ENCODE measurements at places on chromosomes 3 and 15.

DNA sequence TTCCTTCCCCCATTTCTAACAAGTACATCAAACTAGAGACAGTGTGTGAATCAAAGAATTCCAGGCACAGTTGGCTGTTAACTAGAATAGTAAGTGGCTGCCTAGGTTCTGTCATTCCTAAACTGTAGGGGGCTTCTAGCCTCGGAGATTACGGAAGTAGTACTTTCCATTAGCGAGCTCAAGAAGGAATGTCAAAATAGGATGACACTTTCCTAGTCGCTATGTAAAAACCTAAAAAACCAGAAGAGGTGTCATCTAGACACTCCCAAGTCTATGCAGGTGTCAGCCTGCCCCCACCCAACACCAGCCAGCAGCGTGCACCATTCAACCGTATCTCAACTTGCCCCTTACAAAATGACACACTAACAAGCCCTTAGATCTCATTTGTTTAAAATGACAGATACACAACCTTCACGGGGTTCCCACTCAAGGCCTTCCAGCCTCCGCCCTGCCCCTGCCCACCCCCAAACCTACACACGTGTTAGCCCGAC lies 874 bp downstream of the INO80 start:
- DNase-seq: no peak

GRCh38 chr3:196666001-196666867 lies 26.7 kb downstream of the NRROS start:
- DNase-seq: no peak

DNA sequence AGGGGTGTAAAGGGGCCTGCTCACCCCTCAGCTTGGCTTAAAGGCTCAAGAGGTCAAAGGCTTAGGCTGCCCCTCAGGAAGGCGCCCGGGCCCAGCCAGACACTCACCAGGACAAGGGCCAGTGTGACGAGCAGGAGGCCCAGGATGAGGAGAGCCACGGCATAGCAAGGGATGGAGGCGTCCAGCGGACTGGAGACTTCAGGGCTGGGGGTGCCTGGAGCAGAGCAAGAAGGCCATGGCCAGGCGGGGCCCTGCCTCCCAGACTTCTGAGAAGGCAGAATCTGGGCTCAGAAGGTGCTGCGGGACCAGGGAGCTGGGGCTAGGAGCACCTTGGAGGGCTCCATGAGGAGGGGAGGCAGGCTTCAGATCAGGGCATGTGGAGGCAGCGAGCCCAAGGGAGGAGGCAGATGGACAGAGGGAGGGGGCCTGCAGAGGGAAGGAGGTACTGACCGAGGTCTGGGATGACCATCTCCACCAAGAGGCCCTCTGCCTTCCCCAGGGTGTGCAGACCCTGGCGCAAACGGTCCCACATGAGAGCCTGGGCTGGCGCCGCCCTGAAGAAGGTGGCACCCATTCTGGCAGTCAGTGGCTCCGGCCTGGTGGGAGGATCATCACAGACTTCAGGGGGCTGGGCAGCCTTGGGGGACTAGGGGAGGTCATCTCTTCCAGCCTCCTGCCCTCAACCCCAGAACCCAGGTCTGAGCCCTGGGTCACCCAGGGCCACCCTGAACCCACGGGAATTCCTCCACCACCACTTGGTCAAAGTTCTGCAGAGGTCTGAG lies 24.5 kb downstream of the C15orf39 start:
- DNase-seq: no peak

DNA sequence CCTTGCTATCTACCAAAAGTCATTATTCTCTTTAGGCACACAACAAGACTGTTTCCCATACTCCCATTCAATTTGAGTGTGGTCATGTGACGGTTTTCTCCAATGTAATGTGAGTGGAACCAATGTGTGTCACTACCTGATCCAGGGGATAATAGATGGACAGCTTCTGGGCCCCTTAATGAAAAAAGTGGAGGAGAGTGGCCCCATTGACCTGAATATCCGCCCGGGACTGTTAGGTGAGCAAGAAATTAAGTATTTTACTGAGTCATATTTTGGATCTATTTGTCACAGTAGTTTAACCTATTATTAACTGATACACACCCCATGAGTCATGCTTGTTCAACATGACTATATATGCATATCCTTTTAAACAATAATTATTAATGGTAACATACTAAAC lies 15.1 kb upstream of the ARID3B start:
- DNase-seq: no peak

- no peak for DNase-seq
These were observed 54.3 kb upstream of the MYRIP start for GRCh38 chr3:39755100-39755499.

GRCh38 chr3:158095814-158096704 lies 10.2 kb downstream of the SHOX2 start:
- DNase-seq: no peak

DNA sequence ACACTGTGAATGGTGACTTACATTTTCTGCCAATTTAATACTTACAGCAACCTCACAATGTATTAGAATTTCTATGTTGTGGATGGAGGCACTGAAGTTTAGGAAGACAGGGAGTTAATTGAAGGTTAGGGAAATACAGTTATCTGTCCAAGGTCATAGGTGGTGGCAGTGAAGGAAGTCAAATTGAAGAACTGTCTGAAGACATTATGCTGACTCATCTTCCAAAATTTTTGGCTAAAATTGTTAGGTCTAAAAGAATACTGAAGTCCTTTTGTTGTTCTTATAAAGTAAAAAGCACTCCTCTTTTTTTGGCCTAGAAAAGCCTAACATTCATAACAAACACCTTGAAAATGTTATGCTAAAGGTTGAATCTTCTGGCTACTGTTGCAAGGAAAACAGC lies 27.7 kb downstream of the EMC4 start:
- DNase-seq: no peak

DNA sequence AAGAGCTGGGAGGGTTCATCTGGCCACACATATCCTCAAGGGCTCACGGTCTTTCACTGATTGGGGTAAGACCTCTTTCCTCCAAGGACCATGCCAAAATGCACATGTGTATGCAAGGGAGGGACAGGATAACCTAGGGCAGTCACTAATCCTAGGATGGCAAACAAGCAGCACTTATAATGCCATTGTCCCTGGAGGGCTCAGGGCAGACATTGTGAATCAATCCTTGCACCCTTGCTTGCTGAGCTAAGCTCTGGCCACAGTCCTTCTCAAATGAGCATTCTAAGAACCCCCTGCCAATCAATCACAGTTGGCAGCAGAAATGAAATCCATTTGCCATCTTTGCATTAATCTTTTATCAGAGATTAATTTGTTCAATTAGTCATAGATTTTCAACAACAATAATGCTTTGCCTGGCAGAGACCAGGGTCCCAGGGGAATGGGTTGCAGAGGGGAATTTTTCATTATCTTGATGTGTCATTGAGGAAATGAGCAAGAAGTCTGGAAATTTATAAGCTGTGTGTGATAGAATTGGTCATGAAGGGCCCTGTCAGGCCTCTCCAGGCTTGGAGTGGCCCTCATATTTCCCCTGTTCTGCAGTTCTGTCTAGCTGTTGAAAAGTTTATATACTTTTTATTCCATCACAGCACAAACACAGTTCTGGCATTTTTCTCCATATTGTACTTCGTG lies 57.2 kb upstream of the KY start:
- no peak for DNase-seq
